ENCODE measurements at places on chromosomes 5 and 9.
A peak's percentile ranks its signal among the peaks of the same experiment; 100 is the strongest.

DNA sequence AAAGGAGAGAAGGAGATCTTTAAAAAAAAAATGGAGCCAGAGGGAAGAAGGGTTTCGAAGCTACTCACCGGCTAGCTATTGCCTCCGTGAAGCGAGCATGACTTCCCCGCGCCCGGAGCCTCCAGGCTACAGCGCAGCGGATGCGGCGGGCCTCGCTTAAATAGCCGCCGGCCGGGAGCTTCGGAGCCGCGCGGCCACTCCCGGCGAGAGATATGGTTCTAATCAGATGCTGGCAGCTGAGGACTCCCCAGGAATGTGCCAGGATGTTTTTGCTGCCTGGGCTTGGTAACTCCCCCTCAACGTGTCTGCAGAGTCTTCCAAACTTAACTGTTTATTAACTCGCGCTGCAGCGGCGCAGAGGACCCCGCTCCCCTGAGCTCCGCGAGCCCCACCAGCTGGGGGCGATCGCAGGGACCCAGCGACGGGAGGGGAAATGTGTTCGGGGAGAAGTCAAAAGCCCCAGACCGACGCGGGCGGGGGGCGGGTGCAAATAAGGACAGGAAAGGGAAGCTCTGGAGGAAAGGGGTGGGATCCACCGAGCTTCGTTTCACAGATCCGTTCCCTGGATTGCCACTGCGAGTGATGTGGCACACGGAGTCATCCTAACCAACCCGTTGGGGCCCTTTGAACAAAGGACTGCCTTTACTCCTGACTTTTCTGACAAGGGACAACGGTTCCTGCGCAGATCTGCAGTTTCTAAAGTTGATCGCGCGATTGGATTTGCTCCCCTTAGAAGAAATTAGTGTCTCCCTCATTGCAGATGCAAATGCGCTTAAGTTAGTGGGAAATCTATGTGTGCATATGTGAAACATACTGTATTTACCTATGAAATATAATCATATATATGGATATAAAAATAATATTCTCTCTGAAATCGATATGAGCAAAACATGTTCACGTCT lies at the start of gene DAB2:
TSS of gene DAB2 (minus strand) at position 245 of the 902 bp plus-strand sequence. CDS start 30,660 bp downstream, outside the sequence.
- no peak for DNase-seq

DNA sequence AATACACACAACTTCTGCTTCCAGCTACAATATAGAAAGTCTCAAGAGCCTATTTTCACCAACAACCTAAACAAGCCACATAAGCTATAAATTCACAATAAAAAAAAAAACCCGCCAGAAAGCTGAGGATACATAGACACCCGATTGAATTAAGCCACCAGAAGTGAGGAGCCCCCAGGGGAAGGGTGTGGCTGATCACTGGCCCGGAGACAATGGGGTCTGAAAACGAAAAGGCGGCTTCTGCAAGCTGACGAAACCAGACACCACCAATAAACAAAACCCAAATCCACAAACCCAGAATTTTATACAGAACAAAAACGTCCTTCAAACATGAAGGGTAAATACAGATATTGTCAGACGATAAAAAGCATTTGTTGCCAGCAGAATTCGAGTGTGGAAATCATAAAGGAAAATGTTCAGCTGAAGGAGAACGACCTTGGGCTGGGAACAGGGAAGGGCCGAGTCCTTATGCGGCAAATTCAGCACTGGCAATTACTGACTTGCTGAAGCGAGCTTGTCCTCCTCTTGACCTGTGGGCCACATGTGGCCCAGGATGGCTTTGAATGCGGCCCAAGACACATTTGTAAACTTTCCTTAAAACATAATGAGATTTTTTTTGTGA lies 39.6 kb upstream of the CEP72 start:
- no peak for DNase-seq

- DNase-seq = no peak
Observed at GRCh38 chr9:69012696-69013381, 1.1 kb downstream of the PRKACG start.

- no peak for DNase-seq
Observed at GRCh38 chr9:121963528-121963995, 129.5 kb downstream of the TTLL11 start.

- DNase-seq = peak; percentile 74
Observed at GRCh38 chr5:175246242-175246888, 197.6 kb downstream of the DRD1 start.

- peak; percentile 68 for DNase-seq
Observed at GRCh38 chr9:133067813-133068212, 6.0 kb downstream of the CEL start.

- DNase-seq = no peak
Observed at GRCh38 chr5:149615976-149616375, 34.7 kb downstream of the ARHGEF37 start.

GRCh38 chr5:11143456-11144267 lies 382.6 kb upstream of the DAP start:
- DNase-seq = no peak

- no peak for DNase-seq
Observed at GRCh38 chr5:34736445-34737115, 80.5 kb downstream of the RAI14 start.

DNA sequence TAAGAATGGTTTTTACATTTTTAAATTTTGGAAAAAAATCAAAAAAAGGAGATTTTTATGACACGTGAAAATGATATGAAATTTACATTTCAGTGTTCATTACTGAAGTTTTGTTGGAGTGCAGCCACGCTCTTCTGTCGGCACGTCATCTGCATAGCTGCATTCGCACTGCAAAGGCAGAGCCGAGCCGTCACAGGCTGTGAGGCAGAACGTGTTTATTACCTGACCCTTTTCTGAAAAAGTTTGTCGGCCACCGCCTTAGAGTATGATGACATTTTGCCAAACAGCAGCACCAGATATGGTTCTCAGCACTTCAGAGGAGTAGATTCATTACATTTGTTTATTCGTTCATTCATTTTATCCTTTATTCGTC lies 24.1 kb downstream of the HRH2 start:
- DNase-seq = no peak

GRCh38 chr5:150313501-150313900 lies 10.8 kb upstream of the ARSI start:
- no peak for DNase-seq

- no peak for DNase-seq
Observed at GRCh38 chr5:135600971-135601381, 22.2 kb upstream of the CXCL14 start.

DNA sequence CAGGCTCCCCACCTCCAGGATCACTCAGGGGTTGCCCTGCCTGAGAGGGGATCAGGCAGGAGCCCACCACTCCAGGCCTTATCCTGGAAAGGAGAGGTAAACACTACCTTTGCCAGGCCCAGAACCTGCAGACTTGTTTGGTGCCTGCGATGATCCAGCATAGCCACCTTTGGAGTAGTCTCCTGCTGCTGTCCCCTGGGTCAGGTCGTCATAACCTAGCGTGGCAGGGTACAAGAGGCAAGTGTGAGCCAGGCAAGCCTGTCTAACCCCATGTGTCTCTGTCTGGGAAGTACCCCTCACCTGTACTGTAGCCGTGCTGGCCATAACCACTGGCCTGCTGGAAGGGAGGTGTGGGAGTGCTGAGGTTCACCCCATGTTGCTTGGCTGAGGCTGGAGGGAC lies 106.1 kb downstream of the UBE2R2 start:
- DNase-seq = no peak

- DNase-seq = no peak
Observed at GRCh38 chr5:133252133-133252480, 200.3 kb downstream of the HSPA4 start.

- DNase-seq = no peak
Observed at GRCh38 chr9:79651251-79651795, 79.6 kb downstream of the TLE4 start.

DNA sequence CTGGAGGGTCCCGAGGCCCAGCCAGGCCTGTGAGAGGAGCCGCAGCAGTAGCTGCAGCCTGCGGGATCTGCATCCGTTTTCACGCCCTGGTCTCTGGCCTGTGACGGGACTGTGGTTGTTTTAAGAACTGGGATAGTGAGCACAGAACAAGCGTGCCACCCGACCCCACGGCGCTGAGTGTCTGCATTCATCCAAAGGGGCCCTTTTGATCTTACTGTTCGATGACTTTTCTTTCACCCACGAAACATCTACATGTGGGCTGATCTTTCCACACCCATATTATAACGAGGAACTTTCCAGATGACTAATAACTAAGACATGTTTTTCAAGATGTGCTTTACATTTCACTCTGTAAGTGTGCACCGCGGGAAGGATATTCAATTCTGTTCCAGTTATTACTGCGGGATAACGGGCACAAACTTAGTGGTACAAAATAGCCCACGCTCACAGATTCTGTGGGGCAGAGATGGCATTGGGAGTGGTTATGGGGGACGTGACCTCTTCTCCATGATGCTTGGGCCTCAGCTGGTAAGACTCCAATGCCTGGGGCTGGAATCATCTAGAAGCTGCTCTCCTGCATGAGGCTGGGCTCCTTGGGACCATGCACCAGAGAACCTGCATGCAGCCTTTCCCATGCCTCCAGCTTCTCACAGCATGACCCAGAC lies 165.0 kb downstream of the SYK start:
- no peak for DNase-seq

DNA sequence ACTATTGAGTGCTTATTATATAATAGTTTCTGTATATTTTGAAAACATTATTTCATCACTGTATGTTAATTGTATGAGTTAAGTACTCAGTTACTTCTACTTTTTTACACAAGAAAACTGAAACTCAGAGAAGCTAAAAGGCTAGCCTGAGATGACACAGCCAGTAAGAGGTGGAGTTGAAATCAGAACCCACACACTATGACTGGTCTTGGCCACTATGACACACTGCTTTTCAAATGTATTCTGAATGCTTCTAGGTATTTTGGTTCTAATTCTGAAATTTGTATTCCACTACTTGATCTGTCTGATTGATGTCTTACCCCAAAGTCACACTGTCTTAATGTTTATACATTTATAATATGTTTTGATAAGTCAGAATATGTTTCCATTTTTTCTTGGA lies 181.8 kb downstream of the ZDHHC21 start:
- DNase-seq = peak; percentile 18

- DNase-seq = no peak
Observed at GRCh38 chr9:132239999-132240840, 78.4 kb downstream of the NTNG2 start.
